ENCODE measurements at places on chromosomes 4 and X.

GRCh38 chrX:38999967-39000745, 198.9 kb downstream of the MID1IP1 start:
- H3K4me1 ChIP-seq = no peaks in the 10 kb centered on the region
- no peak for DNase-seq
- no peak overlapping the region for H3K4me3 ChIP-seq
- no peaks in the 10 kb centered on the region for H3K36me3 ChIP-seq
- H3K27ac ChIP-seq = no peak overlapping the region

DNA sequence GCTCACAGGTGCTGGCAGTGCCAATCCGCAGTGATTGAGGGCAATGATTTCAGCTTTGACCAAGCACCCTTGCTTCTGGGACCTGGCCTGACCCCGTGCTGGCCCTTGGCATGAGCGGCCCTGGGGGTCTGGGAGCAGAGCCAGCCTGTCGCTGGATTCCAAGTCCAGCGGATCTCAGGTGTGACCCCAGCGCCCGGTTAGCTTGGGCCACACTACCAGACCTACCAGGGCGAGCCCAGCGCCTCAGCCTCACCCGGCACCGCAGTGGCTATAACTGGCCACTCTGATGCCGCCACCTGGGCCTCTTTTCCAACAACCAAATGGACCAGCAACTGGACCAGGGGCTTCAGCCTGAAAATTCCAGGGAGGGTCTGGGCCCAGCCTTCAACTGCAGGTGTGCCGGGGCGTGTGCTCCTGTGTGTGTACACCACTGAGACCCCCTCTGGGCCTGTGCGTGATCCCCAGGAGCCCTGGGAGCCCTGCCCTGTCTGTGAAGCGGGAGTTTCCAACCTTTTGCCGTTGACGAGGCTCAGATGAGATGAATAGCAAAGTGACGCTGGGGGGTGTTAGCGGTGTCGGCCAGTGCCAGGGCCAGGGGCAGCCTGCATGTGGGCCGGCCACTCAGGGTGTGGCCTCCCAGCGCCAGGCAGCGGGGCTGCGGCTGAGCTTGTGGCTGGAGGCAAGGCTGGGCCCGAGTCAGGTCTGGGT, 658 bp downstream of the SH3TC1 start:
- no peaks in the 10 kb centered on the region for H3K27me3 ChIP-seq
- H3K4me1 ChIP-seq = peaks cover 86% of the 10 kb centered on the region
- DNase-seq = no peak
- H3K36me3 ChIP-seq = peaks cover 28% of the 10 kb centered on the region

GRCh38 chr4:111127841-111128240, 505.0 kb upstream of the PITX2 start:
- DNase-seq = no peak
- no peaks in the 10 kb centered on the region for H3K27me3 ChIP-seq
- H3K4me1 ChIP-seq = no peaks in the 10 kb centered on the region
- H3K27ac ChIP-seq = no peak overlapping the region
- no peaks in the 10 kb centered on the region for H3K36me3 ChIP-seq

DNA sequence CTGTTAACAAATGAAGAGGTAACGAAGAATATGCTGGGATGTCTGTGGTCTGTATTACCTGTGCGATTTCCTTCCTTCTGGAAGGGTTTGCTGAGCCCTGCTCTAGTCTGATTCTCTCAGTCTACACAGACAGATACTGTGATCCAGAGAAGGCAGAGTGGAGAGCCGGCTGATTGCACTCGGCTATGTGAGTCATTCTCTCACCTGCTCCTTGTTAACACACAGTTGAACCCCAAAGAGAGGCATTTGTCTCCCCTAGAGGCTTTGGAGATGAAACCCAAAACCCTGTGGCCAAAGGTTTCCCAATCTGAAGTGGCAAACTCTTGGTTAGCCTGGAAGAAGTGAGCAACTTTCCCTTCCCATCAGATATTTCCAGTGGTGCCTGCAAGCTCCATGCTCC, 78.1 kb upstream of the GPC4 start:
- H3K36me3 ChIP-seq = no peaks in the 10 kb centered on the region
- H3K4me1 ChIP-seq = no peaks in the 10 kb centered on the region
- H3K27me3 ChIP-seq = peaks cover 19% of the 10 kb centered on the region
- H3K4me3 ChIP-seq = no peak overlapping the region
- no peak overlapping the region for H3K27ac ChIP-seq
- DNase-seq = no peak

- no peak for DNase-seq
- H3K27me3 ChIP-seq = peaks cover 30% of the 10 kb centered on the region
- H3K27ac ChIP-seq = peak overlapping the region; percentile 14
- peak overlapping the region; percentile 29 for H3K4me3 ChIP-seq
- H3K4me1 ChIP-seq = peaks cover 6% of the 10 kb centered on the region
Observed at GRCh38 chrX:125203737-125204578, 115.7 kb upstream of the TEX13C start.

DNA sequence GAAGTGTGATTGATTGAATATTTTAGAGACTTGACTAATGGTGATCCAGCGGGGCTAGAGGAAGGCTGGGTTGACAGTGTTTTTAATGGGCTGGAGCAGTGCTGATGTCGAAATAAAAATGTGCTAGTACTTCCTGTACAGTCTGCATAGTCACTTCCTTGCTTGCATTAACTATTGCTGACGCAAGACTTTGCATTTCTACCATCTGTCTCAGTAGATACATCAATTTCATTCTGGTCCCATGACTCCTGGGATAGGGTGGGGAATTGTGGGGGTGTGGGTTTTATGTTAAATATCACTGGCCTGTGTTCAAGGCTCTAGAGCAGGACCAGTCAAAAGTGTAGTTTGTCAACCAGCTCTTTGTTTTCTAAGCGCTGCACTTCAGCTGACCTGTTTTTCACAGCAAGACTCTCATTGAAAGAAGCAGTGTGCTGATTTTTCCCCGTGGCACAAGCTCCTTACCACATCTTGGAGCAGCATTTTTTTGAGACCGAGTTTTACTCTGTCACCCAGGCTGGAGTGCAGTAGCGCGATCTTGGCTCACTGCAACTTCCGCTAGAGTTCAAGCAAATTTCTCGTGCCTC, 35.2 kb upstream of the PHEX start:
- H3K4me1 ChIP-seq = peaks cover 8% of the 10 kb centered on the region
- peaks cover 27% of the 10 kb centered on the region for H3K36me3 ChIP-seq
- no peak overlapping the region for H3K4me3 ChIP-seq
- DNase-seq = no peak
- no peaks in the 10 kb centered on the region for H3K27me3 ChIP-seq

- H3K4me1 ChIP-seq = no peaks in the 10 kb centered on the region
- H3K36me3 ChIP-seq = no peaks in the 10 kb centered on the region
- H3K4me3 ChIP-seq = no peak overlapping the region
- H3K27me3 ChIP-seq = no peaks in the 10 kb centered on the region
- DNase-seq = no peak
Observed at GRCh38 chr4:127012549-127012948, 620.2 kb upstream of the INTU start.

- H3K36me3 ChIP-seq = peaks cover 2% of the 10 kb centered on the region
- no peak overlapping the region for H3K4me3 ChIP-seq
- H3K4me1 ChIP-seq = peaks cover 19% of the 10 kb centered on the region
- H3K27me3 ChIP-seq = no peaks in the 10 kb centered on the region
- no peak overlapping the region for H3K27ac ChIP-seq
Observed at GRCh38 chr4:101145021-101145420, 202.3 kb downstream of the PPP3CA start.

DNA sequence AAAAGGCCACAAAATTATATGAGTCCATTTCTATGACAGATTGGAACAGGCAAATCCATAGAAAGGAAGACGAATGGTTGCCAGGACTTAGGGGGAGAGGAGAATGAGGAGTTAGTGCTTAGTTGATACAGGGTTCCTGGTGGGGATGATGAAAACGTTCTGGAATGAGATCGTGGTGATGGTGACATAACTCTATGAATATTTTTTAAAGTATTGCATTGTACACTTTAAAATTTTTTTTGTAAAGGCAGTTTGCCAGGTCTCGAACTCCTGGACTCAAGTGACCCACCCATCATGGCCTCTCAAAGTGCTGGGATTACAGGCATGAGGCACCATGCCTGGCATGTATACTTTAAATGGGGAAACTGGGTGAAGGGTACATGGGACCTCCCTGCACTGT, 9.9 kb upstream of the CCNQ start:
- no peaks in the 10 kb centered on the region for H3K36me3 ChIP-seq
- no peaks in the 10 kb centered on the region for H3K27me3 ChIP-seq
- DNase-seq = no peak
- peak overlapping the region; percentile 53 for H3K27ac ChIP-seq
- H3K4me1 ChIP-seq = peaks cover 11% of the 10 kb centered on the region

DNA sequence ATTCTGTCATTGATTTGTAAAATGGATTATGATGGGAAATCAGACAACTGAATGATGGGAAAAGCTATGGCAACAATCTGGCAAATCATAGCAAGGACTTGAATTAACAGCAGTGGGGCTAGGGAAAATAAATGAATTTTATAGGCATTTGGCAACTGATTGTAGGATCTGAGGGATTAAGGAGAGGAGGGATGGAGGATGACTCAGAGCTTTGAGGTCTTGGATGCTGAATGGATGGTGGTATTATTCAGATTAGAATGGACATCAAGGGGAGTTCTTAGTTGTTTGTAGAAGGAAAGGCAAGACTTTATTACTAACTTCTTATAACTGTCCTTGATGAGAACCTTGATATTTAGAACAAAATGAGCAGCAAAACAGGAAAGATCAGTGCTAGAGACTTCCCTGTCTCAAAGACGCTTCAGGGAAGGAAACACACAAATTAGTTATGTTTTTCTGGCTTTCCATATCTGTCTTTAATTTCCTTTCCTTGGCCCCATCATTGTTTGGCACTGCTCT, 51.4 kb upstream of the HHIP start:
- no peak for DNase-seq
- H3K4me3 ChIP-seq = no peak overlapping the region
- no peaks in the 10 kb centered on the region for H3K27me3 ChIP-seq
- peaks cover 15% of the 10 kb centered on the region for H3K4me1 ChIP-seq
- no peak overlapping the region for H3K27ac ChIP-seq

DNA sequence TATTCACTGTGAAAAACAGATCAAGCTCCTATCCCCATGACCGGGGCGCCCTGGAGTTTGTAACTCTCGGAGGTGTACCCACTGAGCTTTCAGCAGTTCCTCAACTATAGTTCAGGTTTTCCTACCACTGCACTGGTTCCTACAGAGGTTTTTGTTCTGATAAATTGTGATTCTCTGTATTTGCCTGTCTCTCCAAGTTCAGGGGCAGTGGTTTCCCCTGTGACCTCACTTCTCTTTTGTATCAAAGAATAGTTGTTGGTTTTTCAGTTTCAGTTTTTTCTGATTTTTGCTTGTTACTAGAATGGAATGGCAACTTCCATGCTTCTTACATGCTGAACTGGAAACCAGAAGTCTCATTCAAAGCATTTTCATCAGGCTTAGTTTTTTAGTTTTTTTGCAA, 56.8 kb upstream of the PLS3 start:
- H3K36me3 ChIP-seq = no peaks in the 10 kb centered on the region
- DNase-seq = no peak
- peaks cover 1% of the 10 kb centered on the region for H3K4me1 ChIP-seq
- no peak overlapping the region for H3K27ac ChIP-seq
- no peak overlapping the region for H3K4me3 ChIP-seq

GRCh38 chrX:19906293-19906692, 18.9 kb upstream of the SH3KBP1 start:
- no peaks in the 10 kb centered on the region for H3K36me3 ChIP-seq
- H3K4me3 ChIP-seq = no peak overlapping the region
- DNase-seq = no peak
- H3K27ac ChIP-seq = no peak overlapping the region
- peaks cover 12% of the 10 kb centered on the region for H3K4me1 ChIP-seq

- H3K4me3 ChIP-seq = no peak overlapping the region
- peaks cover 3% of the 10 kb centered on the region for H3K4me1 ChIP-seq
- no peak overlapping the region for H3K27ac ChIP-seq
- no peak for DNase-seq
- peaks cover 6% of the 10 kb centered on the region for H3K36me3 ChIP-seq
- no peaks in the 10 kb centered on the region for H3K27me3 ChIP-seq
Observed at GRCh38 chrX:120672389-120672788, 42.5 kb upstream of the C1GALT1C1 start.

- no peaks in the 10 kb centered on the region for H3K4me1 ChIP-seq
- H3K36me3 ChIP-seq = no peaks in the 10 kb centered on the region
- no peak for DNase-seq
Observed at GRCh38 chr4:103429283-103429682, 231.1 kb upstream of the CENPE start.

DNA sequence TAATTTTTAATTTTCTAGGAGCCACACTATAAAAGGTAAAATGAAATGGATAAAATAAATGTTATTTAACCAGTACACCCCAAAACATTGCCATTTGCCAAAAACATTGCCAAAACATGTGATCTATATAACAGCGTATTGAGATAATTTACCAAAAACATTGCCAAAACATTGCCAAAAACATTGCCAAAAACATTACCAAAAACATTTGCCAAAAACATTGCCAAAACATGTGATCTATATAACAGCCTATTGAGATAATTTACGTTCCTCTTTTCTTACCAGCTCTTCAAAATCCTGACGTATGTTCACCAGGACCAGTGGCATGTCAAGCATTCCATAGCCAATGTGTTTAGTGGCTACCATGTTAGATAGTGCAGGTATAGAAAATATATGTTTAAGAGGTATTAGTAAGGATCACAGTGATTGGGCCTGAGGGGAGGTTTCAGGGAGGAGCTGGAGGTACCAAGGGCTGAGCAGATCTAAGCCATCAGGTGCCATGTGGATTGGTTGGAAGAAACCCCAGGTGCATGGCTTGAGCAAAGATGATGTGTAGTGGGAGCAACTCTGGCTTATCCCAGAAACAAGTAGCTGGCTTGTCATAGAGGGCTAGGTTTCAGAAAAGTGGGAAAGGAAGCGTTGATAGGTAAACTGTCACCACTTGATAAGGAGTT, 42.6 kb downstream of the RAPGEF2 start:
- H3K4me3 ChIP-seq = no peak overlapping the region
- H3K27ac ChIP-seq = no peak overlapping the region
- H3K4me1 ChIP-seq = peaks cover 35% of the 10 kb centered on the region
